Stimulated activated CD8-positive, alpha-beta memory T cell treated with anti-CD3 and anti-CD28 coated beads, Interleukin-4, amount 100 ng/mL, for 1 hour (primary cell): ENCODE measurements at places on chromosomes 12 and 14.

GRCh38 chr12:19212245-19212644 is 82.7 kb downstream of the PLEKHA5 start:
- no peak for DNase-seq

DNA sequence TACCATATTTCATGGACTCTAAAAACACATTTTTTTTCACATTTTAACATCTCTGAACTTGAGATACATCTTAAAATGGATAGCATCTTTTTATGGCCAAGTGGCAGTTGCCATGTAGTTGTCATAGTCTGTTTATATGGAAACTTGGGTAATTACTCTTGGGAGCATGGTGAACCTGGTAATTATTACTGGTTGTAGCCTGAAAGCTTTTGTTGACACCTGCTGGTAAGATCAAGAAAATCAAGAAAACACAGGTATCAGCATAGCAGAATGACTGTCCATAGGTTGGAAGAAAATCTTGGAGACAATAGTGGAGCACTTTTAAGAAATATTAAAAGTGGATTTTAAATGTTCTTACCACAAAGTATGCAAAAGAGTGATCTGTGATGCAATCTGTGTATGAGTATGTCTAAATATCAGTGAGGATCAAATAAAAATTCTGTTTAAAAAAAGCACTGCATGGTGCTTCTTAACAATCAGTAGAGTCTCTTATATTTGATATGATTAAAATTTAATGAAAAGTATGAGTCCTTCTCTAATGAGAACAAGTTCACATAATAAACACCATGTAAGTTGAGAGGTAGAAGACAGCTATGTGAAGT is 44.2 kb downstream of the TTC8 start:
- no peak for DNase-seq

DNA sequence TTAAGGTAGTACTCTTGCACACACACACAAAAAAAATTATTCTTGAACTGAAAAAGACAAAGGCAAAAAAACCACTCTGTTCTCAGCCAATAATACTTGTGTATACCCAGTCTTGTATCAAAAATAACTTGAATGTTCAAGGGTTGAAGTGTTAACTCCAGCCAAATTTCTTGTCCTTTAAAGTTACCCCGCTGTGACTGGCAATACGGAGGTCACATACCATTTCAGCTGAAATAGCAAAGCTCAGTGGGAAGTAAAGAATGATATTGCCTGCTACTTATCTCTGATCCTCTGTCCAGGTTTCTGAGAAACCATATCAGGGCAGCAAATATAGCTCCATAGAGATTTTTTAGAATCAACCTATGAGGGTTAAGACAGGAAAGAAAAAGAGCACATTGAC is 167.4 kb downstream of the C12orf50 start:
- no peak for DNase-seq

DNA sequence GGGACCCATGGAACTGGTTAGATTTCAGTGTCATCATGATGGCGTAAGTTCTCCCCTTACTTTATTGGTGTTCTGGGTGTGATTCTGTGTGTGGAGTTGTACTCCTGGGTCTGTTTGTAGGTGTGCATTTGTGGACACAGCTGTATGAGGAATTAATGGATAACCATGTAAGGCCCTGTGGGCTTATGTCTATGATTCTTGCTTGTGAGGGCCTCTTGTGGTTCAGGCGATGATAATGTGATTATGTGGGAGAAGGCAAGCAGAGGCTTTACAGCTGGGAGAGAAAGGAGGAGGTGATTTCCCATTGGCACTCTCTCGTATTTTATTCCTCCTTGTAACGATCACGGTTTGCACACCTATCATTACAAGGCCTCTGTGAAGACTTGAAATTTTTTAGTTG is 96.1 kb downstream of the SCN8A start:
- no peak for DNase-seq

DNA sequence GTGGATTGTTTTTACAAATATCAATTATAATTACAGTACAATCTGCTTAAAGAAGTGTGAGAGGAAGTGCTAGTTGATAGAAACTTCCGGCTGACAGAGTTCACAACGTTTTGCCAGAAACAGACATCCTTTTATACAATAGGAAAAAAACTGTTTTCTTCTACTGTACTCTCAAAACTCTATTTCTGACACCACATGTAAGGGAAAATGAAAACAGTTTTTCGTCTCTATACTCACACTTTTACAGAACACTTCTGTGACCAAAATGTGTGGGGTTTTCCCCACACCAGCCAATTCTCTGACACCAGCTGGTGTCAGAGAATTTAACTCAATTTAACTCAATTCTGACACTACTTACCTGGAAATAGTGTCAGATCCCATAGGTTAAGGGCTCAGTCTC is 24.2 kb upstream of the HIF1A start:
- no peak for DNase-seq
